Activated CD4-positive, alpha-beta T cell treated with anti-CD3 and anti-CD28 coated beads, Interleukin-2, amount 50 U/mL, for 4 hours (primary cell): ENCODE measurements at places on chromosomes 4 and X.
A peak's percentile ranks its signal among the peaks of the same experiment; 100 is the strongest.

GRCh38 chrX:15816886-15817285 is 26.6 kb downstream of the ZRSR2 start:
- DNase-seq = peak; percentile 9

DNA sequence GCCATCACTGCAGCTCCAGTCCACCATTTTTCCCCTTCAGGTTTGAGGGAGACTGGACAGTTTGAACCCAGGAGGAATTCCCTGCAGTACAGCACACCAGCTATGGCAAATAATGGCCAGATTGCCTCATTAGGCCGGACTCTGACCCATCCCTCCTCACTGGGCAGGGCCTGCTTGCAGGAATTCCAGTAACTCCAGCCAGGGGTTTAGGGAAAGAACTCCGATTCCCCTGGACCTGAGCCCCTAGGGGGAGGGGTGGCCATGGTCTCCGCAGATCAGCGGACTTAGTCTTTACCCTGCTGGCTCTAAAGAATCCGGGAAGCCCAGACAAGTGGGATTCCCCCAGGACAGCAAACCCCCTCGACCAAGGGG is 342.8 kb downstream of the DMD start:
- no peak for DNase-seq

DNA sequence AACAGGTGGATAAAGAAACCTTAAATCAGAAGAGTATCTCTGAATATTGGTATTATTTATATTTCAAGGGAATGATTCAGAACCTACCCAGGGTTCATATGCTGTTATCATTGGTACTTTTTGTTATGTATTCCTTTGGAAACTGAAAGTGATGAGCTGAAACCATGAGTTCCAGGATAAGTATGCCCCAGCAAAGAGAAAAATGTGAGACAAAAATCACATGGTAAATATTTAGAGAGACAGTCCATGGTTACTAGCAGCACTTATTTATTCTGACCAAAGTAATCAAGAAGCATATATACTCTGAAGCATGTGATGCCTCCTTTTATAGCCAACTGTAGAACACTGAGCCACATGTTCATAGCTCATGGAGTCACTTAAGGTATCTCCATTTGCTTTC is 277.7 kb downstream of the ARAP2 start:
- no peak for DNase-seq

DNA sequence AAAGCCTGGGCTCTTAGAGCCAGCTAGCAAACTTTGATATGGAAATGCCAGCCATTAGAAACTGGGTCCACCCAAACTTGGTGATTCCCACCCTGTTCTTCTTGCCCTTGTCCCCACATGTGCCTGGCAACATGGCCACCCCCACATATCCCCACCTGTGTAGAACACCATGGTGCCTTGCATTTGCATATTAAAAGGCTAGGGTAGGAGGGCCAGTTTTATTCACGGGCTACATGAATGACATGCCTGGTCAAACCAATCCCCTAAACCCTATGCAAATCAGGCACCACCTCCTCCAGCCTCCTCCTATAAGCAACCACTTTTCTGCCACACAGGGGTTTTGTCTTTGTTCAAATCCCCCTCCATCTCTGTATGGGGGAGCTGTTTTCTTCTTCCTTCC is 104.9 kb downstream of the CLNK start:
- no peak for DNase-seq

GRCh38 chr4:70754990-70755688 is 33.4 kb downstream of the RUFY3 start:
- no peak for DNase-seq

DNA sequence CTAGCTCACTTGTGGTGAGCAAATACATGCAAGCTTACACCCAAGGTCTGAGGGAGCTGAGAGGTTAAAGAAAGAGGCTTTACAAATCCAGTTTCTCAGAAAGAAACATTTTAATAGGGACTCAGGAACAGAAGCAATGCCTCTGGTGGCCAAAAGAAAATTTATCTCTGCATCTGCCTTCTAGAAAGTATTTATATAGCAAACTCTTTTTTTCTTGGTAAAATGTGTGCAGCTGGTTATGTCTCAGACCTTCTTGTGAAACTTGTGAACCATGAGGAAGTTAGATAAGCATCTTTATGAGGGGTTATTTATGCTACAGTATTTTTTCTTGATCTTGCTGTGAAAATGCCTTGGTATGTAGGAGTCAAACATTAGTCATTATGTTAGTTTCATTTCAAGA is 48.5 kb upstream of the CYSLTR1 start:
- no peak for DNase-seq

- no peak for DNase-seq
Measured at GRCh38 chrX:150984169-150984824, 1.2 kb downstream of the HMGB3 start.

GRCh38 chrX:22999696-23000223 is at the start of gene DDX53:
TSS of gene DDX53 (plus strand) at chrX:22999960. CDS start at chrX:23000058, 98 bp downstream.
- DNase-seq = no peak

- DNase-seq = no peak
Measured at GRCh38 chrX:40952855-40953254, 132.4 kb upstream of the USP9X start.

DNA sequence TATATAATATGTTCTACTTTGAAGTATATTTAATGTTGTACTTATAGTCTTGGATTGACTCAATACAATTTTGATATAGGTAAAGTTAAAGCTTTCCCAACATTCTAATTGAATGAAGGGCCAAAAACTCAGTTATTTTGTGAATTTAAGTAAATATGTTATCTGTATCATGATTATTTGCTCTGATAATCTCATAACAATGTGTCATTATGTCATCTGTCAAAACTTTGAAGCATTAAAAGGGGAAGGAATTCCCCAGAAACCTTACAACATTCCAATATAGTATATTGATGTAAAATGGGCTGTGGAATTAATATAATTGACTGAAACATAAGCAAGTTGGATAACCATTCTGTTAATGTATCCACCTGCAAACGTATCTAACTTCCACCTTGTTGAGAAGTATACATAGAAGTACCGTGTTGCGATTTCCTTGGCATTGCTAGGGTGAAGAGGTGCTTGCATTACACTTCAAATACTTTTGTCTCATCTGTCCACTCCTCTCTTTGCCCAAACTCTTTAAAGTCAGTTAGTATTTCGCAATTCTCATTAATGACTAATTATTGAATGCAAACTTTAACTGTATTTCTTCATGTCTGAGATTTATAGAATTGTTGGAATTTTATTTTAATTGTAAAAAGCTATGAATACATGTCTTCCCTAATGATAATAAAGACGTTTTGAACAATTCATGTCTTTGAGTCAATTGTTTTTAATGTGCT is 1982.1 kb upstream of the ADGRL3 start:
- no peak for DNase-seq

DNA sequence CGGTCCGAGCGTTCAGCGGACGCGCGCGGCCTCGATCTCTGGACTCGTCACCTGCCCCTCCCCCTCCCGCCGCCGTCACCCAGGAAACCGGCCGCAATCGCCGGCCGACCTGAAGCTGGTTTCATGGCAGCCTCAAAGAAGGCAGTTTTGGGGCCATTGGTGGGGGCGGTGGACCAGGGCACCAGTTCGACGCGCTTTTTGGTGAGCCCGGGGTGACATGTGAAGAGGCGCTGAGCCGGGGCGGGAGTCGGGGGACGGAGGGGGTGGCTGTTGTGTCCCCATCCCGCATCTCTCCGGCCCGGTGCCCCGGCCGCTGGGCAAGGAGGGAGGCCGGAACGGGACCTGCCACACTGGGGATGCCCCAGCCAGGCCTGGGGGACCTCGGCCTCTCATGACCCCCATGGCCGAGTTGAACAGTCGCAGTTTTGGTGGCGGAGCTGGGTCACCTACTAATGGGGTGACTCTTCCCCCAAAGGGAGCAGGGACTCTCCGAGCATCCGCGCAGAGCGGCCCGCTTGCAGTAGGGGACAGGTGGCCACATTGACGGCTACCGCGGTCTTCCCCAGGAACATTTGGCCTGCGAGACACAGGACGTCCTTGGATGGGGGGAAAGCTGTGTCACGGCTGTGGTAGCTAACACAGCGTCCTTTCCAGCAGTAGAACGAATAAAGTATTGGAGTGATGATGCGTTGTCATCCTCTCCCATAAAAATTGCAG is at the start of gene GK:
TSS of gene GK (plus strand) at position 9 of the 717 bp plus-strand sequence. CDS start at position 124, 115 bp downstream.
- DNase-seq = no peak

- no peak for DNase-seq
Measured at GRCh38 chrX:46179748-46180147, 365.5 kb downstream of the ZNF674 start.

- DNase-seq = no peak
Measured at GRCh38 chr4:159235779-159236368, 133.0 kb downstream of the RAPGEF2 start.

- peak; percentile 29 for DNase-seq
Measured at GRCh38 chrX:12956704-12957534, 18.0 kb upstream of the TMSB4X start.

- DNase-seq = no peak
Measured at GRCh38 chrX:63746278-63746677, 38.7 kb downstream of the ARHGEF9 start.

- no peak for DNase-seq
Measured at GRCh38 chr4:94595880-94596483, 144.2 kb downstream of the PDLIM5 start.

DNA sequence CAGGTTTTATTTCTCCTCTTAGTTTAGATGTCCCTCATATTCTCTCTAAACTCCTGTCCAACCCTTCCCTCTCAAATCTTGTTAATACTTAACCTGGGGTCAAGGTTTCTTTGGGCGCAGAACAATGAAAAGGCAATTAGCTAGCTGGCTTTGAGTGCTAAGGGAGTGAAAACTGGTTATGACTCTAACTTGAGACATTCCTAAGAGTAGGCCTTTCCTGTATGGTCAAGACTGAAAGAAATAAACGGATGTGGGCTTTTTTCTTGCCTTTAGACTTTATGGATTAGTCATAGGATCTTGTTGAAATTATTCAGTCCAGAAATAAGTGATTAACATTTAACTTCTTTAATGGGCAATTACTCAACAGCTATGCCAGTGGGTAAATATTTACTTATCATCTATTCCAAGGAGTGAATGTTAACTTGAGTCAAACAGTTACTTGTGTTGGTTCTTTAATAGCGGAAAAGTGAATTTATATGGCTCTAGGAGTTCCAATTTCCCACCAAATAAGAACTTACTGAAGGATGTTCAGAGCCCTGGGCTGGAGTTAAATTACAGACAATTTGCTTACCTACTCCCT is 141.7 kb upstream of the SCML1 start:
- no peak for DNase-seq

DNA sequence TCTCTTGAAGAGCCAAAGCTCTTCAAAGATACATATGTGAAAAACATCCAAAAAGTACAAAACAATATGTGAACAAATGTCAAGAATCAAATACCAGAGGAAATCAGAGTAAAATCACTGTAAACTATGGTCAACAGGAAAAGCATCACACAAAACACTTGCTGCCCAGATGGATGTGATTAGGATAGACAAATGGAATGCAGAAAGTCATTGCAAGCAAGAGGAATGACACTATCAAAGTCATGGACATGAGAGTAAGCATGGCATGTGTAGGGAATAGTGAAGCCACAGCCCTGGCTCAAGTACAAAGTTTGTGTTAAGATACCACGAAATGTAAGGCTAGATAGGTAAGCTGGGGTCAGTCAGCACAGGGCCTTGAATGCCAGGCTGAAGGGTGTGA is 37.7 kb downstream of the CLDN2 start:
- DNase-seq = no peak
